OCI-LY7 (cell line): ENCODE measurements at places on chromosomes 1 and 21. TPM values are rescaled to one million over a fixed set of nuclear protein-coding genes. Genes with fewer than 3 reads are reported as not detected.

The KCNK1 gene
- not detected in 2 replicates for total RNA-seq

The TP53BP2 gene
- 20.6 and 21.1 TPM in 2 replicates for total RNA-seq

DNA sequence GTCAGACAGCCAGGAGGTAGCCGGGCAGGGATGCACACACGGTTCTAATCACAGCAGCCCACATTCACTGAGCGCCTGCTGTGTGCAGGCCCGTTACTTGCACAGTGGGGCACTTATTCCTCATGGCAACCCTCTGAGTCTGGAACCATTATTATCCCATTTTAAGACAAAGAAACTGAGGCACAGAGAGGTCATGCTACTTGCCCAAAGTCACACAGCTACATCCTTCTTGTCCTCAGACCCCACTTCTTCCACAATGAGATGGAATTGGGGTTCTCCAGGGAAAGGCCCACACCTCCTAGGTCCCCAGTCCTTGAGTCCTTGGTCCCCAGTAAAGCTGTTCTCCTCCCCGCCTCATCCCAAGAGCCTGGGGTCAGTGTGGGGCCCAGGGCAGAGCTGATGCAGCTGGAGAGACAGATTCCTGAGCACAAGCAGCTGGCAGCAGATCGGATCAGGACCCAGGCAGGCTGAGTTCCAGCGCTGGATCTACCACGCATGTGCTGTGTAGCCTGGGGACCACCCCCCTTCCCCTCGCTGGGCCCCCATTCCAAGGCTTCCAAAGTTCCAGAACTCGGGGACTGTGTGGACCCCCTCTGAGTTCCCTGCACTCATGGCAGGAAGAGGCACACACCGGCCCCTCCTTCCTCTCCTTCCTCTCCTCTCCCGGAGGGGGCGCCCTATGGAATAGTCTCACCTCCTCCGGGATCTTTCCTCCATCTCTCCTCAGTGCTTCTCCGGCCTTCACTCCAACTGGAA lies 393.4 kb downstream of the MATN1 start:
- DNase-seq, result no peak

The HENMT1 gene
- 0.35 and 0.84 TPM in 2 replicates for total RNA-seq

The TMPRSS15 gene
- 0.13 and 0.48 TPM in 2 replicates for total RNA-seq

The LIPI gene
- total RNA-seq, result not detected in 2 replicates

- DNase-seq, result no peak
Measured at GRCh38 chr21:39153842-39154241, 29.4 kb downstream of the PSMG1 start.

DNA sequence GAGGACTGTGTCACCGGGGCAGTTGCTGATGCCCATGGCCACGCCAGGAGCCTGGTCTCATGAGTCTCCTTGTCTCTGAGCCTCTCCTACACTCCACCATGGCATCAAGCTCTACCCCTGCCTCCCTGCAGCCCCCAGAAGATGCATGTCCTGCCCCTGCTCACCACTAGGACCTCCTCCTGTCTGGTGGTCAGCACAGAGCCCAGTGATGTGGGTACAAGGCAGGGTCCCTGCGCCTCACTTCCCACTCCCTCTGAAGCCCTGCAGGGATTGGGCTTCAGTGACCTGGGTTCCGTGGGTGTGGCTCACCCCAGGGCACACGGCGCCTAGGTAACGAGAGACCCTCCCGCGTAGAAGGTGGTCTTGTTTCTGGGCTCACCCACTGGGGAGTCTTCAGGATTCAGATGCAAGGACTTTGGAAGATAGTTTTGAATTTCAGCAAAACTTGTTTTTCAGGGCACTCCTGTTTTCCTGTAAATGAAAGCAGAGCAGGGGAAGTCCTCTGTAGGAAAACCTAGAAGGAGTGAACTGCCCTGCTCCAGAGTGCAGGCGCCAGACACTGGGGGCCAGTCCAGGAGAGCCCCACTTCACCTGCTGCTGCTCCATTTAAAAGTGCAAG lies 2.8 kb downstream of the COL18A1 start:
- DNase-seq, result no peak

DNA sequence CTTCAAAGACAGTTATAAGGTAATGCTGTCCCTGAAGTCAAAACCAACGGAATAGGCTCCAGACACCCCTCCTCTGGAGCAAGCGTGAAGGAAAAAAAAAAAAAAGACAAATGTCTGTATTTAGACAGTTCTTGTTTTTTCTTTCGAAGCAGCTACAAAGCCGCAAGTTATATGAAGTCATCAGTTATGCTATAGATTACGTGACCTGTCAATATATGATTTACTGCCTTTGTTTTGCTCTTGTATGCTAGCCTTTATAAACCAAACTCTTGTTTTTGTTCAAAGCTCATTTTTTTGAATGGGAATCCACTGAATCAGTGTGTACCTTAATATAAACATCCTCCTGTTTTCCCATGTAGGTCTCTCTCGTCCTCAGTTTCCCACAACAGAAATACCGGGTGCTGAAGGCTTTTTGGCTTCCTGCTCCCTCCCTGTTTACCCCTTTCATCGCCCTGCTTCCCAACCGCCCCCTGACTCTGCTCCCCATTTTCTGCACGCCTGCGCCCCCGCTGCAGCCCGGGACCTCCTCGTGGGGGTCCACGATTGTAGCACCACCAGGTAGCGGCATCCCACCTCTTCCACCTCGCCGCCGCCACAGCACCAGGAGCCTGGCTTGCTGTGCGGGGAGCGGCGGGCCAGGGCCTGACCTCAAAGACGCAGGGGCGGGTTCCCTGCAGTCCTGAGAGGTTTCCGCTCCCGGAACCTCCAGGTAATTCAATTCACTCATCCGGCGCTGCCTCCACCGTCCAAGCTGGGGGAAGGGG lies 5.2 kb upstream of the ZNF678 start:
- DNase-seq, result no peak

The AADACL3 gene
- total RNA-seq, result not detected in 2 replicates

DNA sequence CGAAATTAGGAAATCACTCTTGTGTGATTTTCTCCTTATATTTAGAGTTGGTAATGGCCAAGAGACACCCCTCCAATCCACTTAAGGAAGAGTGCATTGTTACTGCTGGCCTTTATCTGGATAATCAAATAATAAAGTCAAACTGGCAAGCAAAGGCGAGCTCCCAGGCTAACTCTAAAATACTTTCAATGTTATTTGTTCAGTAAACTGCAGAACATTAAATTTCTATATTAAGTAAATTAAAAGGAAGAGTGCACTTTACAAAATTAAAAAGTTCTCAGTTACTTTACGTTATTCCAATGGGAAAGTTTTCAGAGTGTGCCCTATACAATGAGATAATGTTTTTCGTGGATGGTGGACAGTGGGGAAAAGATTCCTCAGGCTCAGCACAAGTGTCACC lies 562.4 kb upstream of the BEND5 start:
- DNase-seq, result no peak

DNA sequence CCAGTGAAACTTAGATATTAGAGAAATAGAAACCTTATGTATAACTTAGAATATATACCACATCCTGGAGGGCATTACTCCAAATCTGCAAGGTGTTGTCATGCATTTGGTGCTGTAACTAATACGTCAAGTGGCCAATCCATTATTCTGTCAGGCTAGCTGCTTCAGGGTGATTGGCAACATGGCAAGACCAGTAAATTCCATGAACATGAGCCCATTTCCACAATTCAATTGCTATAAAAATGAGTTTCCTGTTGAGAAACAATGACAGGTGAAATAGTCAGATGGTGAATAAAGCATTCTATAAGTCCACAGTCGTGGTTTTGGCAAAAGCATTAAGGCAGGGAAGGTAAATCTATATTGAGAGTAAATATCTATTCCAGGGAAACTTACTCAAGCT lies 566.0 kb downstream of the ADGRL2 start:
- no peak for DNase-seq

- no peak for DNase-seq
Measured at GRCh38 chr1:23567996-23568607, 8.8 kb upstream of the ID3 start.

GRCh38 chr21:36155603-36156338 lies 853 bp upstream of the DOP1B start:
- DNase-seq, result no peak

DNA sequence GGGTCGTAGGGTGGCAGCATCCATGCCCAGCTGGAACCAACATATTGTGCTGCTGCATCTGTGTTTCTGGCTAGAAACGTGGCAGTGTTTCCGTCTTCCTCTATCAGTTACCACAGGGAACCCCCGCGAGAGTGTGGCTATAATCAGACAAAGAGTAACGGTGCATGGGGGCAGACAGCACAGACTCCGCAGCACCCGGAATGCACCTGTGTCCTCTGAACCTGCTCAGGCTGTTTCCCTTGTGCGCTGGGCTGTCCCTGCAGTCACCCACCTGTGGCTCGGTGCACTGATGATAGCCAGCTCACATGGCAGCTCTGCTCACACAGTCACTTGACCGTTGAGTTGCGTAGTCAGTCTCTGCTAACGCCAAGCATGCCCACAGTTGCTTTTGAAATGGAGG lies 11.4 kb upstream of the PCBP3 start:
- peak; percentile 85 for DNase-seq

DNA sequence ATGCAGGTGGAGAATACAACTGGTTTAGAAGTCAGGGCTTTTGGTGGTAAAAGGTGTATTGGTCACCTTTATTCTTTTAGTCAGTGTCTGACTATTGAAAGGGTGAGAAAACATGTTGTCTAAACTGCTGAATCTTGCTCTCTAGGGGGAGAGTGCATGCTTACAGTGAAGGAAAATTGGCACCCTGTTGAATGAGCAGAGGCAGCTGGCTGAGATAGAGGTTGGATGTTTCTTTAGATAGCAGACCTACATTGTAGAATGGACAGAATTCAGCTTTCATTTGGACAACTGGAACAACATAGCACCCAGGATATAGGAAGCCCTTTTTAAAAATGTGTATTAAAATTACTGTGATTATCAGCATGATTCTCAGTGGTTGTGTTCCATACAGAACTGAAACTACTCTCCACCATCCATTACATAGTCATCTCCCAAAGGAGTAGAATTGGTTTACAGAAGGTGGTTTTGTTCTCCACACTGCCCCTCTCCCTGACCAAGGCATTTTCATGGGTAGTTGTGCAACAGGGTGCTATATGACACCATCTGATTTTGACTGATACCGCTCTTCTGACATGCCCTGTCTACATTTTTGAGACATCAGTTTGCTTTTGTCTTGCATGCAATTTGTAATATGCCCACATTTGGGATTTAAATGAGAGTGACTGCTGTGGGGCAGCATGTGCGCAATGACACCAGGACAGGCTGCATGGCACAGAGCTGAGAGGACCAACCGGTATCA lies 16.2 kb downstream of the RHOU start:
- no peak for DNase-seq

DNA sequence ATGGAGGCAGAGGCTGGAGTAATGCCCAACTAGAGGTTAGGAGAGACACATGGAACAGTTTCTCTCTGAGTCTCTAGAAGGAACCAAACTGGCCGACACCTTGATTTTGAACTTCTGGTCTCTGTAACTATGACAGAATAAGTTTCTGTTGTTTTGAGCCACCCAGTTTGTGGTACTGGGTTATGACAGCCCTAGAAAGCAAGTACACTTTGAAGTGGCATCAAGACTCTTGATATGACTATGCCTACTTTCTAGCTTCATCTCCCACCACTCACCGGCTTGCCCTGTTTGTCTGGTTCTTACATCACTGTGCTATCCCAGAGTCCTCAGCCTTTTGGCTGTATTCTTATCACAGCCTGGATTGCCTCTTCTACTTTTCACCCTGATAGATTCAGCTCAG lies 230.3 kb upstream of the USP24 start:
- no peak for DNase-seq

DNA sequence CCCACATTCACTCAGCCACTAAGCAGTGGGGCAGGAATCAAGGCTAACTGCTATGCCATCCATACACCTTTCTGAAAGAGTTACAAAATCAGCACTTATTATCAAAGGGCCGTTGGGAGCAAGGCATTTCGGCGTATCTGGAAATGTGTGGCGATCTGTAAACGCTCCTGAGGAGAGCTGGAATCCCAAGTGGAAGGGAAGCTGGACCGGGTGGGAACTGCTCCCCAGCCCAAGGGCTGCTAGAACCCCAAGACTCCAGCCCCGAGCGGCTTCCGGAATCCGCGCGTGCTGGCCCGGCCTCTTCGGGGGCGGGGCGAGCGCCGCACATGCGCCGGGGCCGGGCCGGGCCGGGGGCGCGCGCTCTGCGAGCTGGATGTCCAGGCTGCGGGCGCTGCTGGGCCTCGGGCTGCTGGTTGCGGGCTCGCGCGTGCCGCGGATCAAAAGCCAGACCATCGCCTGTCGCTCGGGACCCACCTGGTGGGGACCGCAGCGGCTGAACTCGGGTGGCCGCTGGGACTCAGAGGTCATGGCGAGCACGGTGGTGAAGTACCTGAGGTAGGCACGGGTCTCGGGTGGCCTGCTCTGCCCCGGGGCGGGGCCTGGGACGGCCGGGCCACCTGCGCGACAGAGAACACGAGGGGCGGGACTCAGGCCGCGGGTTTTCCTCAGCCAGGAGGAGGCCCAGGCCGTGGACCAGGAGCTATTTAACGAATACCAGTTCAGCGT lies at the start of gene NAXE:
Gene NAXE (plus strand): TSS at position 345 of the 726 bp plus-strand sequence. CDS start 29 bp downstream, at position 374.
- DNase-seq, result peak; percentile 78

The INSRR gene
- not detected in 2 replicates for total RNA-seq

The IGFN1 gene
- not detected in 2 replicates for total RNA-seq

The PTPN7 gene
- total RNA-seq, result 79.1 and 83.1 TPM in 2 replicates

The TMEM51 gene
- total RNA-seq, result not detected in 2 replicates

- DNase-seq, result no peak
Measured at GRCh38 chr1:224500796-224501195, 66.2 kb upstream of the WDR26 start.

The NEXN gene
- 0.28 TPM in 1 of 2 replicates, not detected in the other for total RNA-seq

The PLA2G5 gene
- not detected in 2 replicates for total RNA-seq

The GSTM3 gene
- not detected in 2 replicates for total RNA-seq

- DNase-seq, result no peak
Measured at GRCh38 chr1:47722909-47723580, 274.1 kb downstream of the TRABD2B start.

GRCh38 chr1:184110272-184111204 lies 59.0 kb downstream of the TSEN15 start:
- no peak for DNase-seq

GRCh38 chr1:107004421-107004820 lies 52.1 kb upstream of the PRMT6 start:
- no peak for DNase-seq

GRCh38 chr21:34008618-34009017 lies 64.8 kb upstream of the MRPS6 start:
- no peak for DNase-seq

- DNase-seq, result no peak
Measured at GRCh38 chr1:40783001-40783905, at the start of gene KCNQ4. Gene KCNQ4, plus strand, starts transcription at chr1:40783787. Its CDS starts 307 bp downstream, at chr1:40784094.

DNA sequence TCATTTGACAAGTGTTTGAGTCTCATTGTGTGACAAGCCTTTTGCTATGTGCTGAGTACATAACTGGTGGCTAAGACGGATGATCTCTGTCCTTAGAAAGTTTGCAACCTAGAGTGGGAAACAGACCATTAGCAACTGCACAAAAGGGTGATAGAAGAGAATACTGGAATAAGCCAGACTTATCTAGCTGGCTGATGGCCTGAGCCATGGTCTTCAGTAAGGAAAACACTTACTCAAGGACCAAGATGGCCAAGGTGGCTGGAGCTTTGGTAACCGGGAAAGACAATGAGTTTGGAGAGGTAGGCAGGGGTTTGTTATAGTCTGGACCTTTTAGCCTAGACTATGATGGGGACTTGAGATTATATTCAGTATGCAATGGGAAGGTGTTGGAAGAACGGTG lies 1.6 kb upstream of the TAF12 start:
- peak; percentile 11 for DNase-seq

The SPRR2A gene
- not detected in 2 replicates for total RNA-seq
